ENCODE measurements at places on chromosomes 3 and 15.

GRCh38 chr15:34056911-34057310, 17.9 kb upstream of the AVEN start:
- DNase-seq, result no peak

DNA sequence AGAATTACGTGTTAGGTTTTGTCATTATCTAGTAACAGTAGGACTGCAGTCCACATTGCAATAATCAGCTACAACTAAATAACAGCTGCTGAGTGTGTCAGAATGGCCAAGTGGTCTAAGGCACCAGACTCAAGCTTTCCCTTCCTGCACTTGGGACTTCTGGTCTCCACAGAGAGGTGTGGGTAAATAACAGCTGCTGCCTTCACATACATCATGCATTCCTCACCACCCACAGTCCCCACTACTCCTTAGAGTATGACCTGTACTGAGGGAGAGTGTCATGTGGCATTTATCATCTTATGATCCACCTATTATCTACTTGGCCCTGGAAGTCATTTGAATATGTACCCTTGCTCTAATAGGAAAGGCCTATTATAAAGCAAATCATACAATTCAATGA, 22.2 kb upstream of the ZMAT3 start:
- no peak for DNase-seq

- DNase-seq, result no peak
Observed at GRCh38 chr3:182605882-182606611, 187.3 kb upstream of the ATP11B start.

GRCh38 chr15:92376109-92376508, 17.6 kb upstream of the ST8SIA2 start:
- no peak for DNase-seq

- DNase-seq, result no peak
Observed at GRCh38 chr3:194982472-194982871, 288.5 kb downstream of the XXYLT1 start.

GRCh38 chr15:65796610-65797078, 4.6 kb upstream of the DENND4A start:
- DNase-seq, result no peak

DNA sequence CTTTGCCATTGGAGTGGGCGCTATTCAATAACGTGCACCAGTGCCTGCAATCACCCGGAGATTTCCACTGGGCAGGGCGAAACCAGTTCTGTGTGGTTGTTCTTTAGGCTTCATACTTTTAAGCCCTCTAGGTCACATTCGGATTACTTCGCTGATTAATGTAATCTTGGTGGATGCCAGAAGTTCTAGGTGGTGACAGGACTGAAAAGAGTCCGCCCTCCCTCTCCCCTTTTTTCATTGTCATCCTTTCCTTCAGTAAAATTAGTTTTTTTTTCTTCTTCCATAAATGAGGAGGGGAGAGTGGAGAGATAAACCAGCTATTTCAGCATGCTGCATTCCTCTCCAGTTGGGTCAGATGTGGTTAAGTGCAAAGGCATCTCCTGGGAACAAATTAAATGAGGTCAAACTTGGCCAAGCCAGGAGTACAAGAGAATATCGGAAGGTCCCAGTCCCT, 2.3 kb upstream of the SLC2A2 start:
- no peak for DNase-seq

DNA sequence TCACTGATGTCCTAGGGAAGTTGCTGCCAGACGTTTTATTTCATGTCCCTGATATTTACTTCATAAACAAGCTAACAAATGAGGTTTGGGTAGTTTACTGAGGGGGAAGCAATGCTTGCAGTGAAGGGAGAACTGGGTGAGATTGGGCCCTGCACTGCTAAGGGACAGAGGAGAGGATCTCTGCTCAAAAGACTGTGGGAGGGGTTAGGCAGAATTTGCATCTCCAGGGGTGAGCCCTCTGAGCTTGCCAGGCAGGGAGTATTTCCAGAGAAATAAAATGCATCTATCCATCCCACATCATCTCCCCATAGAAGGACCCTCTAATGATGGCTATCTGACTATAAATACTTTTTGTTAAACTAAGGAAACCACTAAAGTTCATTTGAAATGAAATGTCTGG, 215.6 kb downstream of the CBLB start:
- no peak for DNase-seq

- DNase-seq, result no peak
Observed at GRCh38 chr15:69436951-69437350, 15.7 kb upstream of the RPLP1 start.

DNA sequence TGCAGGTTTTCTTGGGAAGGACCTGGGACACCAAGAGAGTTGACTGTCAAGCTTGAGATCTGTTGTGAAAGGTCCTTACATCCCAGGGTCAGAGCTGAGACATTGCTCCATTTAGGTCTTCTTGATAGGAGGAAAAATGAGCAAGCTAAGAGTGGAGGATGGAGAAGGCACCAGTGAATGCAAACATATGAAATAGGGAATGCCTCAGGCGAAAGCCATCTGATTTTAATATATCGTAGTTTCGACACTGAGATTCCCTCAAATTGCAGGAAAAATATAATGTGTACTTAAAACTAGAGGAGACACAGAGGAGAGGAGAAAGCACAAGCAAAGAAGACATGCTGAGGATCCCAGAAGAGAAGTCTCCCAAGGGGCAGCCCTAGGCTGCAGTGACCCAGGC, 85.5 kb downstream of the TM4SF4 start:
- no peak for DNase-seq

DNA sequence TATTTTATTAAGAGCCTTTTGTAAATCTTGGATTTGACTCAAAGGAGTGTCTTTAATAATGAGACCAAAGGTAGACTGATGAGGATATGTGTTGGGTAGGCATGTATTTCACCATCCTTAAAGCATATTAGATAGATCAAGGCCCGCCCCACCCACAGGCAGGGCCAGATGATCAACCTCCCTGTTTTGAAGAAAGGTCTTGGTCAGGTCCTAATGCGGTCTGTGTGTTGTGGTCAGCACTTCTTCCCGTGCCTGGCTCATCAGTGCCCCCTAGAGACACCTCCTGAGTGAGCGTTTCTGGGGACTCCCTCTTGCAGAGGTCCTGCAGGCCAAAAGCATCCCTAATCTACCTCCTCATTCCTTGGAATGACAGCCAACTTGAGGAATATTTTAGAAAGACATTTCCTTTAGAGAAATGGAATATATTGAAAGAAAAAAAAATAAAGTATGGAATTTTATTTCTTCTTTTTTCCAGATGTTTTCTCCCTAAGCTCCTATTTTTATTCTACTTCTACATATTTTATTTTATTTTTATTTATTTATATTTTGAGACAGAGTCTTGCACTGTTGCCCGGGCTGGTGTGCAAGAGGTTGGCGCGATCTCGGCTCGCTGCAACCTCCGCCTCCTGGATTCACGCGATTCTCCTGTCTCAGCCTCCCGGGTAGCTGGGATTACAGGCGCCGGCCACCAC, 6.0 kb downstream of the TM4SF4 start:
- peak; percentile 82 for DNase-seq

- no peak for DNase-seq
Observed at GRCh38 chr15:67064607-67065530, 533 bp upstream of the SMAD3 start.

Data from tibial artery (tissue), 4 donors.